ENCODE measurements at places on chromosomes 2 and 18. TPM values are rescaled to one million over a fixed set of nuclear protein-coding genes. Genes with fewer than 3 reads are reported as not detected.
A peak's percentile ranks its signal among the peaks of the same experiment; 100 is the strongest.

DNA sequence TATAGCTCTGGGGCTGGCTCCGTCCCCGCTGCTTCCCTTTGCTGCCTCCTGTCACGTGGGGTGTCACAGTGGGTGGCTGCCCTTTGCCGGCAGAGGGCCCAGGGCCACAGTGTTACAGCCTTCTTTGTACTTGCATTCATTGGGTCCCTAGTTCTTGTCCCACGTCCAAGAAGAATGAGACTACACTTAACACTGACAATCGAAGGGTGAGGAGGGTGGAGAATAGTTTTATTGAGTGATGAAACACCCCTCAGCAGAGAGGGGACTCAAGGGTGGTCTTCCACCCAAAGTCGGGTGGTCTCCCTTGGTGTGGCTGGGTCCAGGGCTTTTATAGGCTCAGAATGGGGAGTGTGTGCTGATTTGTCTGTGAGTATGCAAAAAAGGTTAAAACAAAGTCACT lies 1.9 kb downstream of the ATG4B start:
- peaks cover 3% of the 10 kb centered on the region for H3K4me1 ChIP-seq
- no peak for DNase-seq
- H3K4me3 ChIP-seq, result no peak overlapping the region
- no peak overlapping the region for H3K27ac ChIP-seq

DNA sequence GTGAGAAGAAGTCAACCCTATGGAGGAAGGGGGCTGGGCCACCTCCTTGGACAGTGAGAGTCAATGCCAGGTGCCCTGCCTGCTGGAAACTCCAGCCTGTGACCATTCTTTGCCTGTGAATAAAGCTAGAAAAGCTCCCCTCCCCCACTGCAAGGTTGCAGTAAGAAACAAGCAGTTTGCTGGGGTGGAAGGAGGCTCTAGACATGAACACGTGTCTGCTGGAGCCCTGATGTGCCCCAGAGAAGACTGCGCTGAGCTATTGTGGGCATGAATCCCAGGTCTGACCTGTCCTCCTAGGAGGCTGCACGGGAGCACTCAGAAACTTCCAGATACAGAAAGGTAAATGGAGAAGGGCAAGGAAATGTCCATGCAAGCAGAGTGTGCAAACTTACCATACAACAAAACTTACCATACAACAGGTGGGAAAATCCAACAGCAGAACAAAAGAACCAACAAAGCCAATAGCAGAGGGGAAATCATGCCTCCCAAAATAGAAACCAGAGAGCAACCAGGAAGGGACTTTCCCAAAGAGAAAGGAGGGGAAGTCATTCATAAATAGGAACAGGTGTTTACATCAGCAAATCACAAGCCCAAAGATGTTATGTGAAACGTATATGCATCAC lies 278.7 kb downstream of the BCL2 start:
- DNase-seq, result no peak
- H3K36me3 ChIP-seq, result no peaks in the 10 kb centered on the region
- no peak overlapping the region for H3K4me3 ChIP-seq

GRCh38 chr18:12885500-12885899 lies 1.5 kb upstream of the PTPN2 start:
- no peak for DNase-seq
- H3K4me1 ChIP-seq, result peaks cover 6% of the 10 kb centered on the region
- no peak overlapping the region for H3K27ac ChIP-seq
- H3K27me3 ChIP-seq, result no peaks in the 10 kb centered on the region
- H3K4me3 ChIP-seq, result no peak overlapping the region

Gene NCOA1
- total RNA-seq, result 11.3 TPM

DNA sequence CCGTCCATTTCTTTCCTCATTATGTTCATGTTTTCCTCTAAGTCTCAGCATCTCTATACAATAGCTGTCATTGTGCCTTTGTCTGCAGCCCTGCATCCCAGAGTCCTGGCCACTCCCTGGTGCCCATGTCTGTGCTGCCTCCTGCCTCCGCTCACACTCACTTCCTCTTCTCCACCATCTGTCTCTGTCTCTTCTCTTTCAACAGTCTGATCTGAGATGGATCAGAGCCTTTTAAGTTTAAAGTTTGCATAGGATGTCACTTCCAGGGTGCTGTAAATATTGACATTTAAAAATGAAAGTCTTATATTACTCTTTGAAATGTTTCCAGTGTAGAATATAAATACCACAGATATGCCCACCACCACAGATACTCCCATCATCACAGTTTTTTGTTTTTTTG lies 42.7 kb downstream of the UBE2F start:
- peaks cover 7% of the 10 kb centered on the region for H3K4me1 ChIP-seq
- no peaks in the 10 kb centered on the region for H3K27me3 ChIP-seq
- H3K27ac ChIP-seq, result no peak overlapping the region
- H3K4me3 ChIP-seq, result no peak overlapping the region
- H3K36me3 ChIP-seq, result peaks cover 3% of the 10 kb centered on the region

GRCh38 chr2:199940373-199940772 lies 14.9 kb downstream of the TYW5 start:
- no peak overlapping the region for H3K4me3 ChIP-seq
- no peaks in the 10 kb centered on the region for H3K27me3 ChIP-seq
- H3K36me3 ChIP-seq, result peaks cover 11% of the 10 kb centered on the region
- peak; percentile 38 for DNase-seq
- H3K4me1 ChIP-seq, result no peaks in the 10 kb centered on the region
- no peak overlapping the region for H3K27ac ChIP-seq

Gene CHMP1B
- 69.7 TPM for total RNA-seq

Gene SERPINB3
- not detected for total RNA-seq

GRCh38 chr18:5662586-5663090 lies 118.8 kb upstream of the EPB41L3 start:
- DNase-seq, result no peak
- H3K4me1 ChIP-seq, result no peaks in the 10 kb centered on the region
- no peaks in the 10 kb centered on the region for H3K27me3 ChIP-seq
- H3K27ac ChIP-seq, result no peak overlapping the region
- no peaks in the 10 kb centered on the region for H3K36me3 ChIP-seq
- no peak overlapping the region for H3K4me3 ChIP-seq

Gene EMX1
- total RNA-seq, result not detected

Gene ZNF407
- total RNA-seq, result 25.6 TPM

- H3K27me3 ChIP-seq, result no peaks in the 10 kb centered on the region
- no peaks in the 10 kb centered on the region for H3K36me3 ChIP-seq
- no peaks in the 10 kb centered on the region for H3K4me1 ChIP-seq
- H3K27ac ChIP-seq, result no peak overlapping the region
- no peak for DNase-seq
These were observed 87.7 kb downstream of the TGOLN2 start for GRCh38 chr2:85240055-85240454.

Measured in IMR-90 (cell line).